ENCODE measurements at places on chromosomes 5 and 9.

DNA sequence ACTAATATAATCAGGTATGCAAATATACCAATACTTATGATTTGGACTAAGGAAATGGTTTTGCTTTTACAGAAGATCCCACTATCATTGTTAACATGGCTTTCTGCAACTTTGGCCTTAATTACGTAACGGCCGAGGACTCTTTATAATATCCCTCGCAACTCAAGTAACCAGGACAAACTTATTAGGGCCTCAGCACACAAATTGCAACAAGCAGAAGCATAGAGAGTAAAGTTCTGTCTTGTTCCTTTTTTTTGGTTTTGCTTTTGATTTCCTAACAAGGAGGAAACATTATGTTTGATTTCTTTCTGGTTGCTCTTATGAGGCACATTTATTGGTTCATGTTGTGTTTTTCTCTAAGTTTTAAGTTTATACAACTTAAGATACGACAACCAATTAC is 60.4 kb downstream of the RORB start:
- DNase-seq: no peak

DNA sequence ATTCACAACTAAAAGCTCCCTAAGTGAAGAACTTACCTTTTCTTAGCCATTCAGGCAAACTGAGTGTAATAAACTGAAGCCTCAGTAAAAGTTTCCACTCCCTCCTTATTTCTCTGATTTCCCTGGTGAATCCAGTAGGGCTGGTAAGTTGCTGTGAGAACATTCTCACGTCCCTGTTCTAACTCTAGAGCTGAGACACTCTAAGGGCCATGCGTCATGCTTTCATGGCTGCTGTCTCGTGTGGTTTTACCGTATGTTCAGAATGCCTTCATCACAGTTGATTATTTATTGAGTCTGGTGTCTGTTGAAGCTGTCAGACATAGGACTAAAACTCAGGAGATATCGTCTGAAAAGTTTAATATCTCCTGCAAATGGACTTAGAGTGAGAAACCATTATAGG is 1.3 kb downstream of the OR2S2 start:
- DNase-seq: no peak

GRCh38 chr9:87382900-87383299 is 114.8 kb upstream of the DAPK1 start:
- DNase-seq: no peak

DNA sequence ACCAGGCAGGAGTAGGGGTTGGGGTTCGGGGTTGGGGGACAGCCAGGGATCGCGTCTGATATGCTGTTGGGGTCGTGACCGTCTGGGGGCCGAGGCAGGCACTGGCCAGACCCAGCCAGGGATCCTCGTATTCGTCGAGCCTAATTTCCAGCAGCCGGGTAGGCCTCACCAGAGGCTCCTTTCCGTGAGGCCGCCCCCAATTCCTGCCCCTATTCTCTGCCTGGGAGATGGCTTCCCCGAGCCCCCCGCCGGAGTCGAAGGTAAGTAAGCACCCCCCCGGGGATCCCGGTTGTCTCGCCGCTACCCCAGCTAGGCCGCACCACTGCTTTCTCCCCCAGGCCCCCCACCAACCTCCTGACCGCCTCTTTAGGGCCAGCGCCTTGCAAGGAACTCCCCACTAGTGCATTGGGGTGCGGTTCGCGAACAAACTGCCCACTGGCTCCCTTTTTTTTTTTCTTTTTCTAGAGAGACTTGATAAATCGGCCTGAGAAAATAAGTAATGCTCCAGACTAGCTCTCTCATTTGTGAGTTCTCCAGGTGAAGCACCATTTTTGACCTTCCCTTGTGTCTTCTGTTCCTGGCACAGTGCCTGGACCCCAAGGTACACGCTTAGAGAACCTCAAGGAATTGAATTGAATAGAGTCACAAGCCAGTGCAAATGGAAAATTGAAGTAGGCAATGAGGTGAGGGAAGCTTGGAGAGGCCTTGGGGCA is 435 bp downstream of the ZNF189 start:
- peak; percentile 20 for DNase-seq

DNA sequence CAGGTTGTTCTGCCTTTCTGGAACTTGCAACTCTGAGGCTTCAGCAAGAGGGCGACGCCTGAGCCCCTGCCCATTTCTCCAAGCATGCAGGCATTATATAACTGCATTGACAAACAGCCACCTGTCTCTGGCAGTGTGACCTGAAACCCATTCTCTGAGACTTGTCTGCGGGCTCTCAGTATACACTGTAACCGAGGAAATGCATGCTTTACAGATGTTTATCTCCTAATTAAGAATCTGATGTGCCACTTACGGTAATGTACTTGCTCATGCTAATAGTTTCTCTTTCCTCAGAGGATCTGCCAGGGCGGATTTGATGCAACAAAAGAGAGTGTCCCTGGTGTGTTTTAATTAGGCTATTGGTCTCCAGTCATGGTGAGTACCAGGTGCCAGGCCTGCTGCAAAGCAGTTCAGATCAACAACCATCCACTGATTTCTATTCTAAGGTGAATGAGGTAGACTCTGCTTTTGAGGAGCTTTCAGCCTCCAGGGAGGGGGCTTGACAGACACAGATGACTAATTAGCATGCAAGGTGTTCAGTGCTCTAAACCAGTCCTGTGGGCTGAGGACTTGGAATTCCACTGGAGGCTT is 593.7 kb upstream of the KLF4 start:
- no peak for DNase-seq

DNA sequence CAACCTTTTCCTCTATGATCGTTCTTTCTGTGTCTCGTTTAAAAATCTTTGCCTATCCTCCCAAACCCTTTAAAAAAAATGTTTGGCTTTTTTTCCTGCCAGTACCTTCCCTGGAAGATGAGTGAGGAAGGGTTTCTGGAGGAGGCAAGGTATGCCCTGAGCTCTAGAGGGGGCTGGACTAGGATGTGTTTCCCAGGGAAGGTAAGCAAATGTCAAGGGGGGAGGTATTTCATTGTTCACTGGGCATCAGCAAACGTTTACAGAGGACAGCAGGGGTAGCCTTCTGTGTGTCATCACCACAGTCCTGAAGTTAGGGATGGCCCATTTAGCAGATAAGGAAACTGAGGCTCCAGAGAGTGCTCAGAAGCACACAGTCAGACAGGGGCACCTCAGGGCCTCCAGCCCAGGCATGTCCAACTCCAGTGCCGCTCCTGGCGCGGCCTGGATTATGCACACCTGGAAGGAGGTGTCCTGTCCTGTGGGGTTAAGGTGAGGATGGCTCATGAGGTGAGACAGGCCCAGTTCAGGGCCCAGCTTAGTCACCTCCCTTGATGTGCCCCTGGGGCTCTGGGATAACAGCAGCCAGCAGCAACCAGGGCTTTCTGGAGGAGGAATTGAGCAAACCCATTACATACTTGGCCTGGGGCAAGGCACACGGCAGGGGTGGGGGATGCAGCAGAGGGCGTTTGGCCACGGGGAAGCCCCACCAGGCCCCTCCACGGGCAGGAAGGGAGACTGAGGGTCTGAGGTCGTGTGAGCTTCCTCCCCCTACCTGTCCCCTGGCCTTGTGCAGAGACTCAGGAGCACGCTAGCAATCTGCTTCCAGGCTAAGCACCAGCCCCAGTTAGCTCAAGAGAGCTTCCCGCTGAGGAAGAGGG is 100.3 kb upstream of the LMX1B start:
- DNase-seq: no peak

DNA sequence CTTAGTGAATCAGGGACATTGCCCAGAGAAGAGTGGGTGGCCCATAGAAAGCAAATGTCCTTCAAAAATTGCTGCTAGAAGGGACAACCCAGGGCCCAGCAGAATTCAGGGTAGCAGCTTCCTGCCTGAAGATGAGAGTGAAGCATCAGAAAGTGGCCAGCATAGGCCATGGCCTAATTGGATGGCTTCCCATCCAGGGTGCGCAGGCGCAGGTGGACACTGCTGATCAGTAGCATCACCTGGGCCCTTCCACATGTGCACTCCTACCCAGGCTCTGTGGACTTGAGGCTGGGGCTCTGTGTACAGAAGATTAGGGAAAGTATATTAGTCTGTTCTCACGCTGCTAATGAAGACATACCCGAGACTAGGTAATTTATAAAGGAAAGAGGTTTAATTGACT is 58.6 kb upstream of the GARNL3 start:
- no peak for DNase-seq

- DNase-seq: no peak
Measured at GRCh38 chr9:107973451-107973850, 483.9 kb upstream of the KLF4 start.

DNA sequence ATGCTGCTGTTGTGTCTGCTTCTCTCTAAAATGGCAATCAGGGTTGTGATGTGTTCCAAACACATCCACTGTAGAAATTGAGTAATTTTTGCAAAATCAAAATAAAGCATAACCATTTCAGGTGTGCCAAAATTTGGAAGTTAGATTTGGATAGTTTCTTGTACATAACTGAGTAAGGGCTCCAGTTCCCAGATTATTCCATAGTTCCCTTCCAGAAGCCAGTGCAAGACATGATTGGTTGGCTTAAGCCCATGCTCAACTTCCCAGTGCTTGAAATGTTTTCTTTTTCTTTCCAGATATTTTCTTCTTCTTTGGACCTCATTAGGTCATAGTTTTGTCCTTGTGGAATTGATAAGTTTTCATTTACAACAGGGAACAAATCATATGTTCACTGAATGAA is 64.2 kb downstream of the SNCAIP start:
- no peak for DNase-seq

GRCh38 chr5:160108124-160108523 is 11.1 kb downstream of the PWWP2A start:
- DNase-seq: no peak

DNA sequence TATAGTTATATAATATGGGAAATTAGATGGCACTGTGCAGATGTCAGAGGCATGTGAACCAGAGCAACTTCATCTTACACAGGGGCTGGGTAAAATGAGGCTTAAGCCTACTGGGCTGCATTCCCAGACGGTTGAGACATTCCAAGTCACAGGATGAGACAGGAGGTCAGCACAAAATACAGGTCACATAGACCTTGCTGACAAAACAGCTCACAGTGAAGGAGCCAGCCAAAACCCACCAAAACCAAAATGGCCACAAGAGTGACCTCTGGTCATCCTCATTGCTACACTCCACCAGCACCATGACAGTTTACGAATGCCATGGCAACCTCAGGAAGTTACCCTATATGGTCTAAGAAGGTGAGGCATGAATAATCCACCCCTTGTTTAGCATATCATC is 479.4 kb downstream of the TLR4 start:
- no peak for DNase-seq

GRCh38 chr9:98558575-98558974 is 150.2 kb downstream of the GABBR2 start:
- DNase-seq: no peak

DNA sequence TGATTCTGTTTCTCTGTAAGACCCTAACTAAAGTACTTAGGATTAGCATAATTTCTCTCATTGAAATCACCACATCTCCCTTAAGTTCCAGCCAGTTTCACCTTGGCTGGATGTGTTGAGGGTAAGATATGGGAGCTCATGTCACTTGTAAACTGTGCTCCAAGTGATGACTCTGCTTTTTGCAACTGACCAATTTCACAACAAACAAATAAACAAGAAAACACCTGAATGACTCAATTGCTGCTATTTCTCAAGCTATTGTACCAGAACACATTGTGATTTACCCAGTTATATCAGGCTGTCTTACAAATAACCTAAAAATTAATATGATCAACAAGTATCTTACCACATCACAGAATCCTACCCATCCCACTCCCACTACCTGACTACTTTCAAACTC is 379.1 kb upstream of the KIF2A start:
- DNase-seq: no peak

- no peak for DNase-seq
Measured at GRCh38 chr5:159456722-159457465, 126.6 kb upstream of the IL12B start.

- DNase-seq: no peak
Measured at GRCh38 chr9:11821306-11821975, 871.7 kb upstream of the TYRP1 start.

GRCh38 chr9:33164138-33164809 is 2.9 kb downstream of the B4GALT1 start:
- DNase-seq: no peak

DNA sequence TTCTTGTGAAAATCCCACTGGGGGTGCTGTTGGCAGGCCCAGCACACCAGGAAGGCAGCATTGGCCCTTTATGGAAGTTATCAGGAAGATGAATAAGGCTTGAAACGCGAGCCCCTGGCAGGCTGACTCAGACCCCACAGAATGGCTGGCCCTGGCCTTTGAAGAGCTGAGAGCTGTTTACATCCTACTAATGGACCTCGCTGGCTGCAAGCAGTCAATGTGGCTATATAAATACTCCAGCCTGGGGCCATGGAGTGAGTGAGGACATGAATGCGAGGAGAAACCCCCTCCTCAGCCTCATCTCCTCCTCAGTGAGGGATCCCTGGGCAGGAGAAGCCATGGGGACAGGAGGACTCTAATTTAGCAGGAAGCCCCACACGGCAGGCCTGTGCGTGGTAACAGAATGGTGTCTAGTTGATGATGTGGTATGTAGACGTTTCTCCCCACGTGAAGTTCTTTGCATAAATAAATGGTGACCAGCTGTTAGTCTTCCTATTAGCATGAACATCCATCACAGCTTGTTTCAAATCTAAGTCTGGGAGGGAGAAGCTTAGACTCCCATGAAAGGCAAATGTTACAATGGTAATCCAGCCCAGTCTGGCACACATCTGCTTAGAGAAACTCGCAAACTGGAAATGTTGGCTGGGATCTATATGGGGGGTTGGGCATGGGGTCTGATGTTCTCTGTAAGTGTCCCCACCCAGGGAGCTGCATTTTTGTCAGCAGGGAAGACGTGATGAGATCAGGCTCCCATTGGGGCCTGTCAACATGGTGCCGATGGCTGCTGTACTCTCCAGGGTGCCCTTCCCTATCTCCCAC is 175.1 kb upstream of the PITX1 start:
- DNase-seq: no peak

GRCh38 chr9:33924978-33925797 is 108.2 kb downstream of the UBE2R2 start:
- DNase-seq: no peak

DNA sequence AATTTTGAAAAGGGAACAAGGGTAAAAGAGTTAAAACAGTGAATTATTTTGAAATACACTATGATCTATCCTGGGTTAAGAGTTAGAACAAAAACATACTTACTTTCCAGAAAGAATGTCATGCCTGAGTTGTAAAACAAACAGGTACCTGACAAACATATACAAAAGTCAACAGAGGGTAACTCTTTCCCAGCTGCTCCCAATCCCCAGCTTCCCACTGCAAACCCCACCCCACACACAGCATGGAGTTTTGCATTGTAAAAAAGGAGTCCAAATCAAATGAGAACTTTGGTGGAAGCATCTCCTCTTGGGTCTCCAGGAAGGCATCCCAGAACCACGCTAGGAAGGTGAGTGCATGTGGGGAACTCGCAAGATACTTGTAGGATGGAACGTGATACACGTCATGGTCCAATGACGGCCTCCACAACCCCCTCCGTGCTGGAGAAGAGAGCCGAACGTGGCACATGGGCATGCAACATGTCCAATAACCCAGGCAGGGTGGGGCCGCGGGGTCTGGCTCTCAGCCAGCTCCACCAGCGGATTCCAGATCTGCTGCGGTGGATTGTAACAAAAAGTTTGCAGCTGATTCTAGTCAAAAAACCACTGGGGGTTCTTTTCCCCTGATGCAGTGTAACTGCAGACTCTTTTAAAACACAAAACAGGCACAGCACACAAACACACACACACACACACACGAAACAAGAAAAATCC is 55.8 kb downstream of the EPB41L4B start:
- DNase-seq: no peak

GRCh38 chr5:173392-174290 is 17.7 kb upstream of the LRRC14B start:
- DNase-seq: no peak

- DNase-seq: no peak
Measured at GRCh38 chr9:137270929-137271695, 6.4 kb upstream of the TOR4A start.

- no peak for DNase-seq
Measured at GRCh38 chr9:135743546-135744332, 41.8 kb downstream of the KCNT1 start.
